ENCODE measurements at places on chromosomes 6 and 20. TPM values are rescaled to one million over a fixed set of nuclear protein-coding genes. Genes with fewer than 3 reads are reported as not detected.

The BTNL2 gene
- not detected for total RNA-seq

The TMEM244 gene
- not detected for total RNA-seq

The DAAM2 gene
- total RNA-seq, result 17.8 TPM

The PBOV1 gene
- not detected for total RNA-seq

The SULF2 gene
- total RNA-seq, result 39.4 TPM

The TSBP1 gene
- not detected for total RNA-seq

The LHFPL5 gene
- total RNA-seq, result not detected

The PXDC1 gene
- 86.7 TPM for total RNA-seq

The HAO1 gene
- total RNA-seq, result not detected

- no peak for DNase-seq
- H3K27ac ChIP-seq, result peak overlapping the region; percentile 99
- no peaks in the 10 kb centered on the region for H3K36me3 ChIP-seq
- peaks cover 21% of the 10 kb centered on the region for H3K4me1 ChIP-seq
- no peaks in the 10 kb centered on the region for H3K27me3 ChIP-seq
- H3K4me3 ChIP-seq, result no peak overlapping the region
These were observed 660 bp downstream of the STXBP5 start for GRCh38 chr6:147204843-147205311.

GRCh38 chr6:125512621-125513020 lies 210.9 kb upstream of the HDDC2 start:
- no peak for DNase-seq
- no peak overlapping the region for H3K4me3 ChIP-seq
- peaks cover 3% of the 10 kb centered on the region for H3K4me1 ChIP-seq
- H3K36me3 ChIP-seq, result no peaks in the 10 kb centered on the region

DNA sequence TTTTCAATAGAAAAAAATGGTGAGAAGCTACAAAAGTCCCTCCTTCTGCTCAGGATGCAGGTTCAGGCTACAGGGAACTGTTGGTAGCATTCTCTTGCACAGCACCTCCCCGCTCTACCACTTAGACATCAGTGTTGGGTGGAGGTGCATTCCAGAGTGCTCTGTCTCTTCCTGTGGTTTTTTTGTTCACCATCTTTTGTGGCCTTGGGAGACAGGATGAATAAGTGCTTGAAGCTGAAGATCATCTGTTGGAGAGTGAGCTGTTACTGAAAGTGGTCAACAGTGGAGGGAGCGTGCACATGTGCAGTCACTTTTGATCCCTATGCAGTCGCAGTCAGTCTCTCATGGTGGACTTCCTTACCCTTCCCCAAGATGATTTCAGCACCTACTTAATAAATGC lies 16.6 kb upstream of the BTBD3 start:
- H3K27me3 ChIP-seq, result no peaks in the 10 kb centered on the region
- peaks cover 13% of the 10 kb centered on the region for H3K4me1 ChIP-seq
- no peaks in the 10 kb centered on the region for H3K36me3 ChIP-seq
- no peak for DNase-seq

- no peaks in the 10 kb centered on the region for H3K36me3 ChIP-seq
- no peak overlapping the region for H3K27ac ChIP-seq
- no peaks in the 10 kb centered on the region for H3K27me3 ChIP-seq
- DNase-seq, result no peak
These were observed 132.8 kb downstream of the DOK5 start for GRCh38 chr20:54608039-54608745.

DNA sequence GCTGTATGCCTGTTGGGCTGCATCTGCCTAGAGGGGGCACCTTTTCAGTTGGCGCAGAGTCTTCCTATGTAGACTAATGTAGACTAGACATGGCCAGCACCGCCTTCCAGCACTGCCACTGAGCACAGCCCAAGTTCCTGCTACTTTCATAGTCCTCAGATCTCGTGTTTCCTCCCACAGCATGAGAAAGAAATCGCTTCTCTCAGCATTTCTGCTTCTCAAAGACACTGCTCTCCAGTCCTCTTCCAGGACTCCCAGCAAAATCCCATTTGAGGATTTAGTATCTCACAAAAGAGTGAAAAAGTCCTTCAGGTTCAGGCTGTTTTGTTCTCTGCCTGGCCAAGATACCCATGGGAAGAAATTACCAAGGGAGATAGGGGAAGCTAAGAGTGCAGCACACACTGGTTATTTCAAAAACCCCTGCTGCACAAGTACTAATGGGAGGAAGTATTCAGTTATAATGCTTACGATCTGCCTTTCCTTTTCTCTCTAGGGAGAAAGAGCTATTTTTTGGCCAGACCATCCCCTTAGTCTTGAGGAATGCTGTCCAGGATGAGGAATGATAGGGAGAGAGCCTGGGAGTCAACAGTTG lies 35.7 kb downstream of the OGFRL1 start:
- H3K27me3 ChIP-seq, result no peaks in the 10 kb centered on the region
- DNase-seq, result no peak
- H3K27ac ChIP-seq, result no peak overlapping the region
- H3K4me1 ChIP-seq, result no peaks in the 10 kb centered on the region

- no peak overlapping the region for H3K27ac ChIP-seq
- no peaks in the 10 kb centered on the region for H3K27me3 ChIP-seq
- no peak for DNase-seq
- H3K4me1 ChIP-seq, result peaks cover 3% of the 10 kb centered on the region
- H3K4me3 ChIP-seq, result no peak overlapping the region
These were observed 185.9 kb upstream of the FOXA2 start for GRCh38 chr20:22770241-22770800.

DNA sequence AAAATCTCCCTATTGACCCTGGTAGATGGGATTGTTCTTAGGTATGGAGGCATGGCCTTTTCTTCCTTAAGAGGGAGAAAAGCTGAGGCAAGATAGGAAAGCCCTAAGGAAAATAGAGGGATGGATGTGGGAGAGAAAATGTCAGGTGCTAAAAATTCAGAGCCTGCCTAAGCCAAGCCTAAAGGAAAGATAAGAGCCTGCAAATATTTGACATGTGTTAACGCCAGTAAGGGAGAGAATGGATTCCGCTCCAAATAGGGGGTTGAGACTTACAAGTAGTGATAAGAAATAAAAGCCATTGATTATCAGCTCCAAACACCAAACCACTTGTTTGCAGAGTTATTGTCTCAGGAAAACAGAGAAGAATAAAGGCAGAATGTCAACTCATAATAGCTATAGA lies 533.6 kb downstream of the PTPRT start:
- no peaks in the 10 kb centered on the region for H3K36me3 ChIP-seq
- no peaks in the 10 kb centered on the region for H3K4me1 ChIP-seq
- DNase-seq, result no peak

DNA sequence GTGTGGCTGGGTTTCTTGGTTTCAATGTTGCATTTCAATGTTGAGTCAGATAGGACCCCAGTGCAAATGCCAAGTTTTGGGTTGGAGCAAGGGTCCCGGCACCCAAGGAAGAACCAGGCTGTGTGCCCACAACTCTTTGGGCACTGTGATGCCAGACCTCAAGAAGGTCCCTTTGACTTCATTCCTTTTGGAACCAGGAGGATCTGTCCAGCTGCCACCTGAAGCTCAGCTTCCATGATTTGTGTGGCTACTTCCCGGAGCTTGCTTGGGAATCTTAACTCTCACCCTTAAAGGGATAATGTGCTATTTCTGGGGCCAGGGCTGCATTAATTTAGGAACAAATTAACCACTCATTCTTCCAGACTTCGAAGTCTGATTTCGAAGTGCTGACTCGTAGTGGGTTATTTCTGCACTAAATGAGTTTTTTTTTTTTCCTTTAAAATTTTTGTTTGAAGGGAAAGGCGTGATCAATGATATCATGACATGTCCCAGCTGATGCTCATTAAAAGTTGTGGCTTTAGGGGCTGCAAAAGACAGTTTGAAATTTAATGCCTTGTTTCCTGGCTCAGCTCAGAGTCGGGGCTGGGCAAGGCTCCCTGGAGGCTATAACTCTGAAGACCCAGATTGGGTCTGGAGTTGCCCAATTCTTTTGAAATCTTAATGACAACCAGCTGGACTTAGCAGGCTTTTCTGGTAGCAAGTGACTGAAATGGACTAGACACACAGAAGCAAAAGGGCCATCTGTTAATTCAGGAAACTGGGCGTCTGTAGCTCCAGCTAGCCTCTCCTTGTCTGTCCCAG lies 24.0 kb upstream of the PHACTR3 start:
- peaks cover 7% of the 10 kb centered on the region for H3K27me3 ChIP-seq
- H3K27ac ChIP-seq, result no peak overlapping the region
- no peak overlapping the region for H3K4me3 ChIP-seq
- no peaks in the 10 kb centered on the region for H3K4me1 ChIP-seq
- DNase-seq, result no peak

DNA sequence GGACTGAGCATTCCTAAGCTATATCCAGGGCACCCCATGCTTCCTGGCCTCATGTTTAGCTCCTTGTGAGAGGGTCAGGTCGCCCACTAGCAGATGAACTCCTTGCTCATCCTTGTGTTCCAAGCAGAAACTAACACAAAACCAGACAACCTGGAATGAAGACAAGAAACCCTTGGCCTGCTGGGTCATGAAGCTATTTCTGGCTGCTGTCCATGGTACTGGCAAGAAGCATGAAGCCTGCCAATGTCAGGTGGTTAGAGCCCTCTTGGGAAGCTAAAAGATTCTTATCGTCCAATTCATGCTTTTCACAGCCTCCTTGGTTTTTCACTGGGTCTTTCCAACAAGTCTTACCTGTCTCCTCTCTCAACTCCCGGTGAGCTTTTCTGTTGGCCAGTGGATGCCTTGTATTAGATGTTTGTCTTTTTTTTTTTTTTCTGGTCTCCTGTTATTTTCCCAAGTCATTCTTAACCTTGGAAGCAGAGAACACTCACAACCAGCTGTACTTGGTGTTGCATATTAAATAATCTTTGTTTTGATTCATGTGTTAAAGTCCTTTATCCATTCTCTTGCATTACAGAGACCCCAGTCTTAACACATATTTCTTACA lies 180.3 kb downstream of the ANKRD60 start:
- H3K27me3 ChIP-seq, result no peaks in the 10 kb centered on the region
- no peaks in the 10 kb centered on the region for H3K36me3 ChIP-seq
- H3K4me3 ChIP-seq, result no peak overlapping the region
- peak; percentile 10 for DNase-seq

GRCh38 chr6:39225946-39226437 lies 3.3 kb downstream of the KCNK5 start:
- DNase-seq, result no peak
- H3K4me3 ChIP-seq, result no peak overlapping the region
- H3K36me3 ChIP-seq, result no peaks in the 10 kb centered on the region
- peaks cover 63% of the 10 kb centered on the region for H3K4me1 ChIP-seq
- H3K27me3 ChIP-seq, result no peaks in the 10 kb centered on the region

GRCh38 chr6:33212857-33213165 lies 4.5 kb downstream of the RING1 start:
- H3K27me3 ChIP-seq, result no peaks in the 10 kb centered on the region
- no peak overlapping the region for H3K4me3 ChIP-seq
- peak overlapping the region; percentile 36 for H3K27ac ChIP-seq
- no peak for DNase-seq

GRCh38 chr20:13995841-13996240 lies 525 bp downstream of the MACROD2 start:
- H3K4me3 ChIP-seq, result peak overlapping the region; percentile 35
- H3K36me3 ChIP-seq, result no peaks in the 10 kb centered on the region
- H3K27ac ChIP-seq, result no peak overlapping the region
- no peaks in the 10 kb centered on the region for H3K4me1 ChIP-seq

DNA sequence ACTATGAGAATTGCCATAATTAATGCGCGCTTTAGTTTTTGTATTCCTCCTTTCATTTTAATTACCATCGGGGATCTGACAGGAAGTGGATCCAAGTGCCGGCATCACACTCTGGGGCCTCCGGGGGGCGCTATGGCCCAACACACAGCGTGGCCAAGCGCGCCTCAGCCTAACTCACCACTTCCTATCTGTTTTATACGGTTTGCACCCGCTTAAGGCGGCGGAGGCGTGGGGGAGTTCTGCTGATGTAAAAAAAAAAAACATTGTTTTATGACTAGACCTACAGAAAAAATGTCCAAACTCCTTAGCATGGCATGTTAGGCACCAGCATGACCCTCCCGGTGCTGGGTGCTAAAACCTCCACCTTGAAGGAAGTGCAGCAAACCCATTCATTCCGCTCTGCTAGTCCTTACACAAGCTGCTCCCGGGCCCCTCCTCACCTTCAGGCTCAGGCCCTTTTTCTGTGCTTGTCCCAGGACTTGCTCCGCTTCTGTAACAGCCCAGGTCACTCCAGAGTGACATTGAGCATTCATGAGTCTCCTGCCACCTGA lies 4.5 kb upstream of the EBF4 start:
- DNase-seq, result peak; percentile 69
- H3K4me1 ChIP-seq, result no peaks in the 10 kb centered on the region
- no peaks in the 10 kb centered on the region for H3K36me3 ChIP-seq
- H3K4me3 ChIP-seq, result no peak overlapping the region

GRCh38 chr6:21616005-21616404 lies 22.5 kb downstream of the SOX4 start:
- no peaks in the 10 kb centered on the region for H3K4me1 ChIP-seq
- no peak overlapping the region for H3K27ac ChIP-seq
- DNase-seq, result no peak

DNA sequence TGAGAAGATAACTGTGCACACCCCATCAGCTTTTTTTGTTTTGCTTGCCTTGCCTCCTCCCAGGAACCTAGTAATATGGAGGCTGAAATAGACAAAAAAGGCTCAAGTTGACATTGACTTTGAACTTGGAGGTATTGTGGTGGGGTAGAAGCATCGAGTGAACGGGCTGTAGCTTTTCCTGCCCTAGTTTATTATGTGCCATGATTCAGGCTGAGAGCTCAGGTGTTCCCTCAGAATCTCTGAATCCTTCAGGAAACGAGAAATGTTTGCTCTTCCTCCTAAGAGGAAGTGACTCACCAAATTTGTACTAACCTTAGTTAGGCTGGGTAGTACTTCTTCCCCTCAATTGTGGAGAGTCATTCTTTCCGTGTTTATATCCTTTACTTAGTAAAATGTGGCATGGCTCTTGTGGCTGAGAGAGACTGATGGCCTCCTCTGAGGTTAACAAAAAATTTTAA lies 98.8 kb downstream of the SASH1 start:
- peaks cover 68% of the 10 kb centered on the region for H3K4me1 ChIP-seq
- H3K4me3 ChIP-seq, result no peak overlapping the region
- H3K27ac ChIP-seq, result peak overlapping the region; percentile 96
- no peaks in the 10 kb centered on the region for H3K36me3 ChIP-seq

- no peaks in the 10 kb centered on the region for H3K36me3 ChIP-seq
- peak overlapping the region; percentile 25 for H3K27ac ChIP-seq
- no peaks in the 10 kb centered on the region for H3K4me1 ChIP-seq
- no peaks in the 10 kb centered on the region for H3K27me3 ChIP-seq
These were observed 124.3 kb downstream of the IPCEF1 start for GRCh38 chr6:154232013-154232910.

- no peak for DNase-seq
- H3K36me3 ChIP-seq, result no peaks in the 10 kb centered on the region
- H3K4me1 ChIP-seq, result no peaks in the 10 kb centered on the region
- no peak overlapping the region for H3K27ac ChIP-seq
- H3K27me3 ChIP-seq, result no peaks in the 10 kb centered on the region
These were observed 43.9 kb upstream of the GGTLC1 start for GRCh38 chr20:24032400-24032898.

DNA sequence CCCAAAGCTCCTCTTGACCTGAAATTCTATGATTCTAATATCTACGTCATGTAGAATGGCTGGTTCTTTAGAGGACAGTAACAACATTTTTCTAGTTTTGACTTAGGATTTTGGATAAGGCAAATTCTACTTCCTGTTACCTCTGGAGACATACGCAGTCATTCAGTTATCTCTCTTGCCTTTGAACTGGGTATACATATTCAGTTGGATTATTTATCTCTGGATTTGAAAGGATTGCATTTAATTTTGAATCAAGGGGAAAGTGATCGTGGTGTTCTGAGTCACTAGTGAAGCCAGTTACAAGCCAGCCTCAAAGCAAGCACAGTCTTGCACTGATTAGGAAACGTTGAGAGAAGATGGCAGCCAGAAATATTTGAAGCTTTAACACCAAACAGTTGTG lies 35.3 kb upstream of the BCAS1 start:
- DNase-seq, result no peak
- H3K27me3 ChIP-seq, result no peaks in the 10 kb centered on the region
- H3K4me1 ChIP-seq, result no peaks in the 10 kb centered on the region
